ENCODE measurements at places on chromosomes 12 and 14.

GRCh38 chr12:63298386-63298930 is 147.5 kb upstream of the AVPR1A start:
- DNase-seq, result no peak

- DNase-seq, result no peak
Measured at GRCh38 chr14:34275078-34275477, 187.0 kb downstream of the SPTSSA start.

GRCh38 chr12:56241424-56242303 is 11.8 kb downstream of the SLC39A5 start:
- DNase-seq, result no peak

- DNase-seq, result no peak
Measured at GRCh38 chr12:28409892-28410291, 219.6 kb downstream of the CCDC91 start.
